ENCODE measurements at places on chromosomes 13 and 19.

- DNase-seq = no peak
These were observed 17.1 kb downstream of the UCHL3 start for GRCh38 chr13:75566658-75567057.

GRCh38 chr19:31102674-31103073 is 246.6 kb downstream of the TSHZ3 start:
- no peak for DNase-seq

DNA sequence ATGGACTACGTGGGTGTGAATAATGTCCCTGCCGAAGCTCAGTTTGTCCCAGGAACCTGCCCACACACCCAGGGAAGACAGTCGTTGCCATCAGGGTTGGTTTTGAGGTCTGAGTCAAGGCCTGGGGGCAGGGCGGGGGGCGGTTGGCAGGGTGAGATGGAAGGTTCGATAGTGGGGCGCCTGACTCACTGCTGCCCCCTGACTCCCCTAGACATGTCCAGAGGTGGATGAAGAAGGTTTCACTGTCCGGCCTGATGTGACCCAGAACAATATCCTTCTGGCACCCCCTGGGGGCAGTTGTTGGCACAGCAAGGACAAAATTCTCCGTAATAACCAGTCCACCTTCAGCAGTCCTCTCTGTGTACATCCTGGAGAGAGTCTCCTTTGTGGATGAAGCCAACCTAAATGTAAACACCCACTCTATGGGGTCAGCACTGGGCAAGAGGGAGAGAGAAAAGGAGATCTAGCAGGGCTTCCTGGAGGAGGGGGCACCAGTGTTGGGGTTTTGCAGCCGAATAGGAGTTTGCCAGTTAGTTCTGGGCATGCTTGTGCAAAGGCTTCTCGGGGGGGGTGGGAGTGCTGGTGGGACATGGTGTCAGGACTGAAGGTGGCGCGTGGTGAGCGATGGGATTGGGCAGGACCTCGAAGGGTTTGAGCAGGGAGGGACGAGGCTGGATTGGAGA is 19.6 kb upstream of the B3GNT3 start:
- DNase-seq = no peak

- DNase-seq = no peak
These were observed 106.7 kb upstream of the UBAC2 start for GRCh38 chr13:99093997-99094396.

DNA sequence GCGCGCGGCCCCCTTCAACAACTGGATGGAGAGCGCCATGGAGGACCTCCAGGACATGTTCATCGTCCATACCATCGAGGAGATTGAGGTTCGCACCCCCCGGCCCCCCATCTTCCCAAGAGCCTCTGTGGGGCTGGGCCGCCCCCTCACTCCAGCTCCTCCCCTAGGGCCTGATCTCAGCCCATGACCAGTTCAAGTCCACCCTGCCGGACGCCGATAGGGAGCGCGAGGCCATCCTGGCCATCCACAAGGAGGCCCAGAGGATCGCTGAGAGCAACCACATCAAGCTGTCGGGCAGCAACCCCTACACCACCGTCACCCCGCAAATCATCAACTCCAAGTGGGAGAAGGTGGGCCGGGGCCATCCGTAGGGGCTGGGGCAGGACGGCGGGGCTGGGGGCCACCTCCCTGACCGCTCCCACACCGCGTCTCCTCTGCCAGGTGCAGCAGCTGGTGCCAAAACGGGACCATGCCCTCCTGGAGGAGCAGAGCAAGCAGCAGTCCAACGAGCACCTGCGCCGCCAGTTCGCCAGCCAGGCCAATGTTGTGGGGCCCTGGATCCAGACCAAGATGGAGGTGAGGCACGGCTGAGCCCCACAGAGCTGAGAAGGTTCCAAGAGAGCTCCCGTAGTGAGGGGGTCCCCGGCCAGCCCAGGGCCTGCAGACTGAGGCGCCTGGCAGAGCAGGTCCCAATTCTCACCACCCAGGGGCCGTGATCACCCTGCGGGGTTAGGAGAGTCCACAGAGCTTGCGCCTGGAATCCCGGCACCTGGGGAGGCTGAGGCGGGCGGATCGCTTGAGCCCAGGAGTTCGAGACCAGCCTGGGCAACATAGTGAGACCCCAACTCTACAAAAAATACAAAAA is 20.1 kb downstream of the CAPN12 start:
- DNase-seq = no peak

DNA sequence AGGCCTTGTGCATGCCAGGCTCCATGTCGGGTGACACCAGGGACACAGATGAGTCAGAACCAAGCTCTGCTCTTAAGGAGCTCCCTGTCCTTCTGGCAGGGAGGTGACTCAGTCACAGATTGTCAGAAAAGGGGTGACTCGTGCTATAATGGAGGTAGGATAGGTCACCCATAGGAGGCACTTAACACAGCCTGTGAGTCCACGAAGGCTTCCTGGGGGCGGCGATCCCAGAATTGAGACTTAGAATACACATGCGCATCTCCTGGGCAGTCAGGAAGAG is 19.6 kb downstream of the FUZ start:
- DNase-seq = no peak

DNA sequence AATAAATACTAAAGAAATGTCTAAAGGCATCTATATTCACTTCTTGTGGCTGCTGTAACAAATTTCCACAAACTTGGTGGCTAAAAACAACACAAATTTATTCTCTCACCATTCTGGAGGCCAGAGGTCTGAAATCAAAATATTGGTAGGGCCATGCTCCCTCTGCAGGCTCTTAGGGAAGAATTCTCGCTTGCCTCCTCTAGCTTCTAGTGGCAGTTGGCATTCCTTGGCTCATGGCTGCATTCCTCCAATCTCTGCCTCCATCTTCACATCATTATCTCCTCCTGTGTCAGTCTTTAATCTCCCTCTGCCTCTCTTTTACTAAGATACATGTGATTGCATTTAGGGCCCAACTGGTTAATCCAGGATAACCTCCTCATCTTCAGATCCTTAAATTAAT is 54.1 kb upstream of the RFXAP start:
- no peak for DNase-seq

DNA sequence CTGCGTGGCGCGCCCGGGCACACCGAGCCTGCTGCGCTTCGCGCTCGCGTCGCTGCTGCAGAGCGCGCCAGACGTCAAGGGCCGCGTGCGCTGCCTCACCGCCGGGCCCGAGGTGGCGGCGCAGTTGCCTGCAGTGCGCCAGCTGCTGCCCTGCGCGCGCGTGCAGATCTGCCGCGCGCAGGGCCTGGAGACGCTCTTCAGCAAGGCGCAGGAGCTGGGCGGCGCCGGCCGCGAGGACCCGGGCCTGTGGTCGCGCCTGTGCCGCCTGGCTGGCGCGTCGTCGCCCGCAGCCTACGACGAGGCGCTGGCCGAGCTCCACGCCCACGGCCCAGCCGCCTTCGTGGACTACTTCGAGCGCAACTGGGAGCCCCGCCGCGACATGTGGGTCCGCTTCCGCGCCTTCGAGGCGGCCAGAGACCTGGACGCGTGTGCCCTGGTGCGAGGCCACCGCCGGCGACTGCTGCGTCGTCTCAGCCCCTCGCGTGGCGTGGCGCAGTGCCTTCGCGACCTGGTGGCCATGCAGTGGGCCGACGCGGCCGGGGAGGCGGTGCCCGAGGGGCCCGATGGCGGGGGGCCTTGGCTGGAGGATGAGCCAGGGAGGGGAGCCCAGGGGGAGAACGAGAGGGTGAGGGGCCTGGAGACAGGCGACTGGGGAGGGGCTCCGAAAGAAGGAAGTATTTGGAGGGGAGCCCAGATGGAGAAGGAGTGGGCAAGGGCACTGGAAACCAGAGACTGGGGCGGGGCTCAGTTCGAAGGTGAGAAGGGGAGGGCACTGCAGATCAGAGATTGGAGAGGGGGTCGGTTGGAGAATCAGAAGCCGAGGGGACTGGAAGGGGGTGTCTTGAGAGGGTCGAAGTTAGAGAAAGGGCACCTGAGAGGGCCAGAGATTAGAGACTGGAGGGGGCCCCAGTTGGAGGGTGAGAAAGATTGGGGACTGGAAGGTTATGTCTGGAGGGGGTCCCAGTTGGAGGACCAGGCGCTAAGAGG is 24.7 kb downstream of the ZSWIM9 start:
- DNase-seq = no peak

DNA sequence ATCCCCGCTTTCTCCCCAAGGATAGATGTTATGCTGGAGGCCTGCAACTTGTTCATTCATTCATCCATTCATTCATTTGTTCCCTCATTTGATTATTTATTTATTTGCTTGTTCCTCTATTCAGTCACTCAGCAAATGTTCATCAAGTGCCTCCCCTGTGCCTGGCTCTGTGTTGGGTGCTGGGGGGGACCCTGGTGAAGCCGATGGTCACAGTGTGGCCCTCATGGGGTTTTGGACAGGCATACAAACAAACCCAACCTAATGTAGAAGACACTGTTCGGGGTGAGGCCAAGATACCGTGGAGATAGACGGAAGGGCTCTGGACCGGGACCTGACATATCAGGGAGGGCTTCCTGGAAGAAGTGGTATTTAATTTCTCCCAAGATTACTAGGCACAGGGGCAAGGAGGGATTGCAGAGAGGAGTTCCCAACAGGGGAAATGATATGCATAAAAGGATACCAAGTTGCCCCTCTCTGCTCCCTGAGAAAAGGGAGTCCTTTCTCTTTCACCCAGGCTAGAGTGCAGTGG is 58.1 kb downstream of the ZNF536 start:
- DNase-seq = no peak

- DNase-seq = peak; percentile 48
These were observed 15.1 kb downstream of the CC2D1A start for GRCh38 chr19:13920940-13921747.

DNA sequence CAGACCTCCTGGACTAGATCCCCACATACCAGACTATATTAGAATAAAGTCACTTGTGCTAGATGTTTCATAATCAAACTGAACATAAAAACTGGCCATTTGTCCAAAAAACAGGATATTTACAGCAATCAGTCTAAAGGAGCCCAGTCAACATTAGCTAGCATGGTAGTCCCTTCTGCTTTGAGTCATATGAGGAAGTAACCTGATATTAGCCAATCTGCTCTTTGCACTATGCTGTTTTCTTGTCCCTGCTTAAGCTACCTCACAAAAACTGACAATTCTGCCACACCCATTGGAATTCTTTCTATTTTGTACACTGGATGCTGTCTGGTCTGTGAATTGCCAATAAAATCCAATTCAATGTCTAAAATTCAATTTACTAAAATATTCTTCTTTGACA is 1824.2 kb downstream of the OLFM4 start:
- DNase-seq = no peak

DNA sequence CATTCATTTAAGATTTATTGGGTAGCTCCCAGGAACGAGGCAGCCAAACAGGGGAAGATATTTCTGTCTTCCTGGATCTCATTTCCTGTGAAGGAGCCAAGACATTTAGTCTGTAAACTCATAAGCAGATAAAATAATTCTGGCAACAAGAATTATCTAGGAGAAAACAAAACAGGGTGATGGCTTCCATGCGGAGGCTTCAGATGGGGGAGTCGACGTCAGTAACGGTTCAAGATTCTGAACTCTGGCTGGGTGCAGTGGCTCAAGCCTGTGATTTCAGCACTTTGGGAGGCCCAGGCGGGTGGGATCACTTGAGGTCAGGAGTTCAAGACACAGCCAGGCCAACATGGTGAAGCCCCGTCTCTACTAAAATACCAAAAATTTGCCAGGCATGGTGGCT is 1.3 kb downstream of the GNA15 start:
- DNase-seq = no peak

DNA sequence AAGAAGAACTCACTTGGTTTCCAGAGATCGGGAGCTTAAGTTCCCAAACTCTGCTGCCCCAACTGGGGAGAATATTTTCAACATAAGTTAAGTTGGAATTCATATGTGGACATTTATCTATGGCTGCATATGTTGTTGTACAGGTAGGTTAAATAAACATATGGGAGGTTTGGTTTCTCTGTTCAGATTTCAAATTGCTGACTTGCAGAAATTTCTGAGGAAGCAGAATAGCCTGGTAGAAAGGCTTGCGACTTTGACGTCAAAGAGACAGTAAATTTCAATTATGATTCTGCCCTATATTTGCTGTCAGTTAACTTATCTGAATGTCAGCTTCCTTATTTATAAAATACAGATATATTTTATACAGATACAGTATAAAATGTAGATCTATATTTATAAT is 40.0 kb upstream of the TPP2 start:
- DNase-seq = no peak

DNA sequence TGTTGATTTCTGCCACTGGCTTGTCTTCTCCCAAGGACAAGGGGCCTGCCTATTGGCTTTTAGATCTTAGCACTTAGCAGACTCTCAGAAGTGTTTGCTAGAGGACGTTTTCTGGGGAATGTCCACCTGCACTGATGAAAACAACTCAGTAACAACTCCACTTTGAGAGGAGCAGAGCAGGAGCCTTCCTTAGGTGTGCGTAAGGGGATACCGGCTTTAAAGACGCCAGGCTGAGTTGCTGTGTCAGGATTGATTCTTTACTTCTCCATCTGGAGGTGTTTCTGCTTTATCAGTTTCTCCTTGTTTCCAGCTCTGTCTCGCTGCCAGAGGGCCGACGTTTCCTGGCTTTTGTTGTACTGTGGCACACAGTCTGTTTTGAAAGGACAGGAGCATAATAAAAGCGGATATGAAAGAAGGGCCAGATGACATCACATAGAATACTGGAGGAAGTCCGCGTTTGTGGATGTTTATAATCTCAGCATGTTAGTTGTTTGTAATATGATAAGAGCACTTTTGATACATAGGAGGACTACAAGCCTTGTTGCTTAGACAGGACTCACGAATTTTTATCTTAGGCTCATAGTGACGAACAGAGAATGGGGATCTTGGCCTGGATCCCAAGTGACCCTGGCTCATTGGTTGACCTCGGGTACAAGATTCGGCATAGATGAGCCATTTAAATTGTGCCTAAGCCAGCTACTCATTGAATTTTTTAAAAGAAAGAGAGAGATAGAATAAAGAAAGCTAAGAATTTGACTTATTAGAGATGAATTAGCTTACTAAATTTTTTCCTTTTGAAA is 34.6 kb downstream of the COL4A2 start:
- DNase-seq = no peak

DNA sequence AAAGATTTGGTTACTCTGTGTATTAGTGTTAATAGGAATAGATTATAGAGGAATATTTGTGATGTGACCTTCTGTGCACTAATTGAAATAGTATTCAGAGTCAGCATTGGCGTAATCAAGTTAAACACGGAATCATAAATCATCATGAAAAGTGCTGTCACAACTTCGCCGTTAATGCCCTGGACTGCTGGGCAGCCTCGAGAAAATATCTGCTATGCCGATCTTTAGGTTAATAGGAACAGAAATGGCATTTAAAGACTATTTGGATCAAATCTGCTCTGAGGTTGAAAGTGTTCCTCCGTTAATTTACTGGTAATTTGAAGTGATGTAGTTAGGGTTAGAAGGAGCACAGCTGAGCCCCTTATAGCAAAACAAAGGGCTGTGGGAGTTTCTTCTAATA is 219.0 kb downstream of the MZT1 start:
- no peak for DNase-seq

- DNase-seq = no peak
These were observed 1.8 kb upstream of the SSBP4 start for GRCh38 chr19:18417250-18418028.

DNA sequence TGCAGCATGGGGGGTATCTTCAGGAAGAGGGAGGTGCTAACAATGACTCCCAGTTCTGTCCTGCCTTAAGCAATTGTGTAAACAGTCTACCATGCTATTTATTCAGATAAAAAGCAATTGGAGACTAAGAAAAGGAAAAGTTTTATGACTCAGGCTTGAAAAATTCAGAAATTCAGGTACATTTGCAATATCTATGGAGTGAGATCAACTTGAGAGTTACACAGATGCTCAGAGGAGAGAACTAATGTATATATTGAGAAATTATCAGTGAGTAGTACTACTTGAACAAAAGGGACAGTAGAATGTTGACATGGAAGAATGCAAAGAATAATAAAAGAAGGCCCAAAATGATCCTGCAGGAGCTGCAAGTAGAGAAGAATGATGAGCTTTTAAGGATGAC is 277.6 kb upstream of the DACH1 start:
- no peak for DNase-seq
